ENCODE measurements at places on chromosomes 13 and 19. TPM values are rescaled to one million over a fixed set of nuclear protein-coding genes. Genes with fewer than 3 reads are reported as not detected.

Gene ZNF799
- 3.0 TPM for total RNA-seq

DNA sequence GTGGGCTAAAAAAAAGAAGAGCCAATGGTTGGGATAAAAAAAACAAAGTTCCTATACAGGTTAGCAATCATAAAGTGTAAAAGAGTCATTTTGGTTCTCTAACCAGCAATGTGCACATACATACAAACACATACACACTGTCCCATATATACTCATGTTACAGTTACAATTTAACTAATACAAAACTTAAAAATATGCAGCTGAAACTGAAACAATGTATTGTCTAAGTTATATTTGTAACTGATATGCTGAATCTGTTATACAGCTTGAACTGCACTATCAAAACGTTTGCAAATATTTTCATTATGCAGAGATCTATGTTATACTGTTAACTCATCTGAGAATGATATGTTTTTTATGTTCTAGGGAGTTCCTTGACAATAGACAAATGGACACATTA, 173.7 kb downstream of the KLF12 start:
- no peak for DNase-seq

DNA sequence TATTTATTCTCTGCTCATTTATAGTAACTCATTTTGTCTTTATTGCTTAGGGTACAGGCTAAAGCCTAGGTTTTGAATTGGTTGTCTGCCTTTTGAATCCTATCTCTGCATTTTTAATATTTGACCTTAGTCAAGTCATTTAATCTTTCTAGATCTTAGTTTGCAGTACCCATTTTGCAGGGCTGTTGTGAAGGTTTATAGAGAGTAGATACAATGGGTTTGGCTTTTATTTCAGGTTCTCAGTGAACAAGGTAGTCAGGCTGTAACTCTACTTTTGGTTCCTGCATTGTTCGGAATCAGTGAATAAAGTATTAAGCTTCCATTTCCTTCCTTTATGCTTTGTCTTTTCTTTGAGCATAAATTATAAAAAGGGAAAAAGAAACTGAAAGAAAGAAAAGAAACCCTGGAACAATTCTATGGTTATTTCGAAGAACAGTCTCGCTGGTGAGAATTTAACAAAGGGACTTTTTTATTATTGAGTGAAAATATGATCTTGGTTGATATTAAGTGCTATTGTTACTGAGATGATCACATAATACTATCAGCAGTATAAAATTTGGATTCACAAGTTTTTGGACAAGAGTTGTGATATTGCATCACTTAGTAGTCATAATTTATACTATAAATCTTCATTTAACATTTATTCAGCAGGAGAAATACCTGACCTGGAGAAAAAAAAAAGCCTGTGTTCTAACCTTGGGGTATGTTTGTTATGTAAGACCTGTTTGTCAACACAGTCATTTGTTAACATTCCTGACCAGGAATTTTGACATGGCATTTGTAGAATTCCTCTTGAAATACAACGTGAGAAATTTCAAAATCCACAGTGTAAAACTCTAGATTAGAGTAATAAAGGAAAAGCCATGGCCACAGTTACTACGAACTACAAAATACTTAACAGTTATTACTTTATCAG, 91.3 kb downstream of the ZMYM2 start:
- no peak for DNase-seq

DNA sequence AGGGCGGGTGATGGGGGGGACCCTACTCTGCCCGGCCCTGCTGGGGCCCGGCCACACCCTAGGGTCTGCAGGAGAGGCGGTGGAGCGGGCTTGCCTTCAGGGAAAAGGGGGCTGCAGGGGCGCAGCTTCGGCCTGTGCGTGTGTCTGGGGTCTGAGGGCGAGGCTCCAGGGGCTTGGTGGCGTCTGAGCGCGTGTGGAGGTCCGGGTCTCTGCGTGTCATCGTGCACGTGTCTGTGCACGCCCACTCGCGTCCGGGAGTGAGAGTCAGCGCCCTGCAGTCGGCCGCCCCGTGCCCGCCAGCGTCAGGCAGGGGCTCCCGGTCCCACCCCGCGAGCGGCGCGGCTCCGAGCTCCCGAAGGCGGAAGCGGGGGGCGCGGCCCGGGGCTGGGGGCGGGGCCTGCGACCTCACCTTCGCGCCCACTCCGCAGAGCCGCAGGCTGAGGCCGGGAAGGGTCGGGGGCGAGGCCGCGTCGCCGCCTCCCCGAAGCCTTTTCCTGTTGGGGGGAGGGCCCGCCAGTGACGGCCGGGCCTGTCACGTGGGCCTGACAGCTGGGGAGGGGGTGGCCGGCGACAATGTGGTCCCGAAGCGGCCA, at the start of gene ARHGAP45:
TSS of gene ARHGAP45 (plus strand) at position 420 of the 593 bp plus-strand sequence. CDS start 239 bp downstream, outside the sequence.
- DNase-seq = no peak

- DNase-seq = no peak
Observed at GRCh38 chr19:19170053-19170872, at the start of gene MEF2B. Gene MEF2B, minus strand, starts transcription at chr19:19170263. Its CDS starts 19,528 bp downstream, at chr19:19150735.
